ENCODE measurements at places on chromosomes 11 and 22. TPM values are rescaled to one million over a fixed set of nuclear protein-coding genes. Genes with fewer than 3 reads are reported as not detected.

The PNPLA3 gene
- total RNA-seq = 1.7 TPM

The KRTAP5-9 gene
- total RNA-seq = not detected

The TYR gene
- not detected for total RNA-seq

The DAGLA gene
- 0.07 TPM for total RNA-seq

The FGF19 gene
- total RNA-seq = not detected

The CLDN5 gene
- total RNA-seq = 1.5 TPM

The APOA5 gene
- total RNA-seq = not detected

The RFPL1 gene
- total RNA-seq = not detected

The CCDC116 gene
- 0.78 TPM for total RNA-seq

The KCNQ1OT1 gene
- total RNA-seq = 0.74 TPM

The CATSPERZ gene
- not detected for total RNA-seq

The PTGDR2 gene
- 0.32 TPM for total RNA-seq

The TNNI2 gene
- 0.27 TPM for total RNA-seq

The CD44 gene
- total RNA-seq = 232 TPM

The OR8A1 gene
- total RNA-seq = not detected

The SNX32 gene
- 0.64 TPM for total RNA-seq

The ADAMTS8 gene
- not detected for total RNA-seq

The C11orf52 gene
- total RNA-seq = not detected

The GAS2 gene
- total RNA-seq = 0.80 TPM

The DRD4 gene
- 0.18 TPM for total RNA-seq

The TBC1D22A gene
- total RNA-seq = 38.3 TPM

The GALNT18 gene
- 5.0 TPM for total RNA-seq

The PRR33 gene
- 0.05 TPM for total RNA-seq

The RASSF10 gene
- not detected for total RNA-seq

The FDXACB1 gene
- total RNA-seq = 7.4 TPM

The IL18 gene
- total RNA-seq = 1.7 TPM

The MRGPRX4 gene
- not detected for total RNA-seq

The KCNK4 gene
- total RNA-seq = not detected

The PANX3 gene
- total RNA-seq = not detected

The ACTN3 gene
- 0.07 TPM for total RNA-seq

The MYEOV gene
- not detected for total RNA-seq

The GTSE1 gene
- 47.7 TPM for total RNA-seq

The CD3D gene
- total RNA-seq = 386 TPM

The NLRP14 gene
- total RNA-seq = 0.39 TPM

The PPP6R2 gene
- total RNA-seq = 42.9 TPM

The APOBEC3H gene
- total RNA-seq = 7.3 TPM

The TMEM86A gene
- total RNA-seq = 0.11 TPM

The SLC22A6 gene
- not detected for total RNA-seq

The MTFP1 gene
- 72.2 TPM for total RNA-seq

The DSCAML1 gene
- total RNA-seq = not detected
